T47D (cell line): ENCODE measurements at places on chromosomes 2 and 18.

- no peak for DNase-seq
These were observed 20.0 kb downstream of the TRIP12 start for GRCh38 chr2:229901819-229902218.

DNA sequence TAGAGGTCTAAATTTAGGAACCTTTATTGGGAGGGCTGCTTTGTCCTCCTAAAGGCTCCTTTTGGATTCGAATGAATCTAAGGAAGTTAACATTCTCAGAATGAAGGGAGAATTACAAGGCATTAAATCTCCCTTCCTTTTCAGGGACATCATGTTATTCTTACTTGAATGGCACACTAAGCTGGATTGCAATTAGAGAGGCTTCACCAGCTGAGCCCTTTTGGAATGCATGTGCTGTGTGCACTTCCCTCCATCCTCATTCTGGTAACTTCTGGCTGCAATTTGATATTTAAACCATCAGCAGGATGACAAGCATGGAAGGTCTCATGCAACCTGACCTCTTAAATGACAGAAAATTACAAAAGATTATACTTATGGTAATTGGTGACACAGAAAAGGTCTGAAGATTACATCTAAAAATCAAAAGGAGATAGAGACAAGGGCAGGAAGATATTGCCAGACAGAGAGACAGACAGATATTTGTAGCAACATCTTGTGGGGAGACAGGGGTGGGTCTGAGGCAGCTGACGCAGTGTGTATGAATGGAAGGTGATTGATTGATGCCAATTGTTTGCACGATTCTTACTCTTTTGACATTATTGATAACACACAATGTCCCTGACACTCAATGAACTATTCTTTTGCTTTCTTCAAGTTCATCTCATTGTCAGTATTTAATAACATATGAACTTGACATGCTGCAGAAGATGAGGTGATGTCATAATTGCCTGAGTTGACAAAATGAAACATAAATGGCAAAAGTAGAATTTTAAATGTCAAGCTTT, 570.8 kb upstream of the GYPC start:
- no peak for DNase-seq

DNA sequence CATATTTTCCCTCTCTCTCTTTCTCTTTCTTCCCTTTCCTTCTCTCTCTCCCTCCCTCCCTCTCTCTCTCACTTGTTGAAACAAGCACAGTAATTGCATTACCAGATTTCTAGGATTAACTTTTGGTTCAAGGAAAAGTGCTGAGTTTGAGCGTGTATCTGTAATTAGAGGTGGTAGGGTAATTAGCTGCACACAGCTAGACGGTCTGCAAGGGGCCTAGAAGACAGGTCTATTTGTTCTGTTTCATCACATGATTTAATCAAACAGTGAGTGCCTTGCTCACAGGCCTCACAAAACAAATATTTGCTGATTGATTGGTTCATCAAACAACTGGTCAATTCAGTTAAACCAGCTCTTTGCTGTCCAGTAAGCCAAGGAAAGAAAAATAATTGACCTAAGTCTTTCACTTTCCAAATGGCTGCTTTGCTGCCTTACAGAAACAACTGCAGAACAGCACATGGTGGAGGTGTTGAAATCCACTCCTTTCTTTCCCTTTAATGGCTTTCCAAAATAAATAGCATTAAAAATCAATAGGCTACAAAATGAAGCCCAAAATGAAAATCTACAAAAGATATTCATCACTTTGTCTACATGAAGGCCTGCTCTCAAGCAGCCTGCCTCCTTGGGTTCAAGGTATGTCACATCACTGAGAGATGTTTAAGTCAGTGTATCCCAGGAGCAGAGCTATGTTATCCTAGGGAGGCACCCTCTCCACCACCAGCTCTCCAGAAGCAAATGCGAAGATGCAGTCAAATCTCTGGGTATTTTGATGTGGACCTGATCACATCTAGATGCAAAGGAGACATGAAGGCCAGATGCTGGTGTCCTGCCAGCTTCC, 264.4 kb upstream of the SIX2 start:
- peak; percentile 15 for DNase-seq

- no peak for DNase-seq
These were observed 274.4 kb downstream of the ERBB4 start for GRCh38 chr2:212264187-212264586.

DNA sequence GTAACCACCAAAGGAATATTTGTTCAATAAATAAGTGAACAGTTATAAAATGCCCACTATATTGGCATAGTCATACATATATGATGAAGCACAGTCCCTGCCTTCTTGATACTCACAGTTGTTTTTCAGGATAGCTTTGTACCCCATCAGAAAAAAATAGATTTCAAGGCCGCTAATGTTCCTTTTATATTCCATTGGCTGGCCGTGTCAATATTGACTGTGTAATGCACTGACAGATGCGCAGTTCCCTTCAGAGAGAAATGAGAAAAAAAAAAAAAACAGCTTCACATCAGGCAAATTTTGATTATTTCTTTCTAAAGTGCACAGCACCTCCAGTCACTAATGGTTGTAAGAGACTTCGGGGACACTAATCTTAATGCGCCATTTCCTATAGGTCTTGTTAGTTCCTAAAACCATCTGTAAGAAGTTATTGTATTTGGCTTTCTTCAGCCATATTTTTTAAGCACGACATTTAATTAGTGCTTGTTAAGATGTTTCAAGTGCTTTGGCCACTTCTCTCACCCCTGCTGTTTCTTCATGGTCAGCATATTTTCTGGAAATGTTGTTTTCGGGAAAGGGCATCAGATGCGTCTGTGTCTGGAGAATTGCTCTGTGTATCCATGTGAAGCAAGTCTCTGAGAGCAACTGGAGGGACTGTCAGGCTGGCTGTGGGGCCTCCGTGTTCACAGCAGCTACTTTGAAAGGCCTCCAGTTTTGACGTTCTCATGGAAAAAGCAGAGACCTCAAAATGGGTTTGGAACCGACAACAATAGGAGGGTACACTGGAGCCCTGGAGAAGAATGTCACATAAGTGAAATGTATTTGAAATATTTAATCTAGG, 378.3 kb downstream of the MTX2 start:
- no peak for DNase-seq

DNA sequence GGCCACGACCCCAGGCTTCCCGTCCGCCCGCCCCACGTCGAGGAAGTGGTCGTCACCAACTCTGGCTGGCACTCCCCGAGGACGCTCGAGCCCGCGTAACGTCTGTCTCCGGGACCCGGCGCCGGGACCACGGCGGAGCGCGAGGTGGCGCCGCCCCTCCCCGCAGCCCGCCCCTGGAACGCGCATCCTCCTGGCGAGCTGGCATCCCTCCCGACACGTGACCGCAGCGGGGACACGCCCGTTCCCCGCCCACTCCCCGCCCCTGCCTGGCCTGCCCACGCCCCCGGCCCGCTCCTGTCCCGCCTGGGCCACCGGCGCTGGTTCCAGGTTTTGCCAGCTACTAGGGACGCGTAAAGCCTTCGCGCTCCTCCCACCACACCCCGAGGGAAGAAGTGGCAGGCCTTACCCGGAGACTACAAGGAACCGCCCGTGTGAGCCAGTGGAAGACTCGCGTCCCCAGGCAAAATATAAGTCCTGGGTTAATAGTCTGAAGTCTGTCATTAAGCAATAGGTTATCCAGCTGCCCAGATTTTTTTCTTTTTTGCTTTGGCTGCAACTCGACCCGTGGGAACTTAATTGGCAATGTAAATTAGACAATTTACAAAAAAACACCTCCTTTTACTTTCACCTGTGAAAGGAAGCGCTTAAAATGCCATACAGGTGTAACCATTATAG, at the start of gene OSBPL1A:
TSS of gene OSBPL1A (minus strand) at position 131 of the 675 bp plus-strand sequence. CDS start 20,291 bp downstream, outside the sequence.
- peak; percentile 63 for DNase-seq

DNA sequence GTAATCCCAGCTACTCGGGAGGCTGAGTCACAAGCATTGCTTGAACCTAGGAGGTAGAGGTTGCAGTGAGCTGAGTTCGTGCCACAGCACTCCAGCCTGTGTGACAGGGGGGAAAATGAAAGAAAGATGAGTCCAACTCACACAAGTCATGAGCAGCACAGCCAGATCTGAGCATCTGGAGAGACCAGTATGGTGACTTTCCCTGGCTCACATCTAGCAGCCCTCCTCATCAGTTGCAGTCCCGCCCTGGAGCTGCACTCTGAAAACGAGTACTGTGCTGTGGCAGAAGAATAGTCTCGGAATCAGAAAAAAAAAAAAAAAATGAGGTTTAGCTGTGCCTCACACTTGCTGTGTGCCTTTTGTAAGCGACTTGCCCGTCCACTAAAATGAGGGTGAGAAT, 74.4 kb upstream of the TRIB2 start:
- no peak for DNase-seq

DNA sequence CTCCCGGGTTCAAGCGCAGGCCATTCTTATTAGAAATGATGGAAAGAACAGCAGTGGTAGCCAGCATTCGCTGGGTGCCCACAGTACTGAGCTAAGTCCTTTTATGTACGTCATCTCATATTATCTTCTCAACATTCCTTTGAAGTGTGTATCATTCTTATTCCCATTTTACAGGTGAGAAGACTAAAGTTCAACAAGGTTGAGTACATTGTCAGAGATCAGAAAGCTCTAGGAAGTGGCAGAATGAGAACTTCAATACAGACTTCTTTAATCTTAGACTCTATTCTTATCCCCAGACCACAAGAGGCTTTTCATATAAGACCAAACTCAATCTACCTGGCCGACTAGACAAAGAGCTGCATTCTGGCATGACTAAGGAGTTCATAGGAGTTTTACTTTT, 86.7 kb downstream of the NPAS2 start:
- DNase-seq = no peak

DNA sequence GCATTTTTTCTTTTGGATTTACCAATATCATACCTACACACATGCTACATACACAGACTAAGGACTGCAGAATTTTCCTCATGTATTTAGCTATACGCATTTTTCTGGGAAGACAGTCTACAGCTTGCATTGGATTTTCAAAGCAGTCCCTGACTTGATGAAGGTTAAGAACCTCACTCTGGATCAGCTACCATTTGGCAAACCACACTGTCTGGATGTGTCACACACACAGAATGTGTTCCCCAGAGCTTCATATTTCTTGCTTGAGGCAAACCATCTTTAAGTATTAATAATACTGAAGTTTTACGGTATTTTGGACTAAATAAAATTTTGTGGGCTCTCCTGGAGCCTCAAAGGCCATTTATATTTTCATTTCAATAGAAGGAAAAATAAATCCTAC, 102.3 kb downstream of the TCF4 start:
- DNase-seq = no peak

DNA sequence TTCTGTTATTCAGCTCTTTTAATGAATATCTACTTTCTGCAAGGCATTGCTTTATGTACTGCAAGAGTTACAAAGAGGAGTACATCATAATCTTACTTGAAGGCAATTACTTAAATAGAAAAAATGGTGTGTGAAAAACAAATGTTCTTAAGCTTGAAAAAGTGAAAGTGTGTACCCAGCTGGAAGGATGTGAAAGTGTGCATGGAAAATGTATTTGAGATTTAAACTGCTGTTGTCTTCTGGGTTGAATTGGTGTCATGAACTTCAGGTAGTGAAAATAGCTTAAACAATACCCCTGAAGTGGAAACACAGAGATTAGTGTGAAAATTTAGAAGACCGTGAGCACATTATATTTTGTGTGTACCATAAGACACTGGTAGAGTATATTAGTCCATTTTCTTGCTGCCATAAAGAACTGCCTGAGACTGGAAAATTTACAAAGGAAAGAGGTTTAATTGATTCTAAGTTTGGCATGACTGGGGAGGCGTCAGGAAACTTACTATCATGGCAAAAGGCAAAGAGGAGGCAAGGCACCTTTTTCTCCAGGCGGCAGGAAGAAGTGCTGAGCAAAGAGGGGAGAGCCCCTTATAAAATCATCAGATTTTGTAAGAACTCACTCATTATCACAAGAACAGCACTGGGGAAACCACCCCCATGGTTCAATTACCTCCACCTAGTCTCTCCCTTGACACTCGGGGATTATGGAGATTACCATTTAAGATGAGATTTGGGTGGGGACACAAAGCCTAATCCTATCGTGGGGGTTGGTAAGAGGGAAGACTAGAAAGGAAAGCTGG, 38.8 kb downstream of the SCN2A start:
- no peak for DNase-seq

- DNase-seq = no peak
These were observed 2026.1 kb upstream of the CELF4 start for GRCh38 chr18:39591649-39592048.
